ENCODE measurements at places on chromosomes 1 and 21. TPM values are rescaled to one million over a fixed set of nuclear protein-coding genes. Genes with fewer than 3 reads are reported as not detected.

DNA sequence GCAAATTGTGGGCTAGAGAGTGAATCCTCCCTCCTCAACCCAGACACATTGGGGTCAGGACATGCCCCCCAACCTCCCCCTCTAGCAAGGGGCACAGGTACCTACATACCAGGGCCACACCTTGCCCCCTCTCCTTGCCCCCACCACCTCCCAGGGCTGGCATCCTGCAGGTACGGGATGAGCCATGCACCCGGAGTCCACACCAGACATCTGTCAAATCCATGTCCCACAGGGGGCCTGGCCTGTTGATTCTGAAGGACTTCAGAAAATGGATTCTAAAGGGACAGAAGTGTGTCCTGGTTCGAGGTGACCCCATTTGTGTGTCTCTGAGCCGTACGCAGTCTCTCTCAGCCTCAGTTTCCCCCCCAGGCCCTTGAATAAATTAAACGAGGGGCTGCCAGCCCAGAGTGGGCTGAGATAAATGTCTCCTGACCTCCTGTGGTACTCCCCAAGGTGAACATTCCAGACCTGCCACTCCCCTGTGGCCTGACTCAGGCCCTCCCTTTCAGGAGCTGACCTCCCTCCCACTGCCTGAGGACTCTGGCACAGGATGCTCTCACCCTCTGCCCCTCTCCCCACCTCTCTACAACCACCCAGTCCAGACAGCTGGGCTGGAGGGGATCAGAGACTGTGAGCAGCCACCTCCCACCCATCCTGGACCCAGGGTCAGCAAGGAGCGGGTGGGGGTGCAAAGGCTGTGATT, 94.5 kb downstream of the EPHB2 start:
- no peak for DNase-seq

GRCh38 chr1:211386921-211387320, 60.3 kb downstream of the TRAF5 start:
- DNase-seq: no peak

The MOB3C gene
- 17.8 TPM for total RNA-seq

- no peak for DNase-seq
These were observed 145.9 kb upstream of the KAZN start for GRCh38 chr1:14452551-14452950.

The NFIA gene
- 0.63 TPM for total RNA-seq

GRCh38 chr1:229434641-229435051, 752 bp upstream of the ACTA1 start:
- DNase-seq: no peak

The ERMAP gene
- 3.5 TPM for total RNA-seq

DNA sequence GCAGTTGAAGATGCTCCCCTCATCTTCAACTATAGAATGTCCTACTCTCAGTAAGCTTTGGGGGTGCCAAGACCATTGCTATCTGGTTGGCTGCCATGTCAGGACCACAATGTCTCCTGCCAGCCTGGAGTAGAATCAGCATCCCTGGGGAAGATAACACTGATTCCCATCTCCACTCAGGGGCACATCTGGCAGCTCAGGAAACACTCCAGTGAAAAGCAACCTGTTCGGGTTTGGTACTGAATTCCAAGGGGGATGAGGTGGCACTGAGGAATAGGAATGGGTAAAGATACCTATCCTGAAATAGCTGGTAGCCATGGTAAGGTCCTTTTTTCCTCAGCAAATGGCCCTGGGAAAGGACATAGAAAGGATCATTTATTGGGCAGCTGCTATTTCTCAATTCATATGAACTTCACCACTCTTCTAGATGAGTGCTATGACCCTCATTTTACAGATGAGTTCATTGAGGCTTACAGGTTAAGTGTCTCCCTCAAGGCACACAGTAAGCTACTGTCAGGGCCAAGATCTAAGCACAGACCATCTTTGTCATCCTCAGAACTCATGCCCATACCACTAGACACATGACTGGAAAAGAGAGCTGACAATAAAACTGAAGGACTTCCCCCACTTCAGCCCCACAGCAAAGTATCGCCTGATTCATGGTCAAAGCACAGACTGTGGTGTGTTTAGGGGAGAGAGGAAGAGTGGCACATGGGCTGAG, 31.4 kb downstream of the AK2 start:
- DNase-seq: no peak

DNA sequence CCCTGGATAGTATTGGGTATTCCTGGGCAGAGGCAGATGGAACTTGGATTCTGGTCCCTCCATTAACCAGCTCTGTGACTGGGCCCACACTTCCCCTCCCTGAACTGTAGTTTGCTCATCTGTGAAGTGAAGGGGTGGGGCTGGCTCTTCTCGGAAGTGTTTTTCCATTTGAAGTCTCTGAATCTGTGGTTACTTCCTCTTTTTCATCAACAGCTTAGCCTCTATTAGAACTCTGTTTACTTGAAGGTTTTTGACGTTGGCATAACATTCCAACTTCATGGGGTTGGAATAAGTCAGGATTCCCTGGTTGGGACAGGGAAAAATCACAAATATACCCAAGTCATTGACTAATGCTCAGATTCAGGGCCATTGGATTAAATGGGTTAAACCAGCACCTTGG, 3.6 kb downstream of the KIAA0040 start:
- peak; percentile 89 for DNase-seq

The EFNA1 gene
- total RNA-seq: 0.24 TPM

GRCh38 chr21:25331286-25331685, 276.0 kb downstream of the MRPL39 start:
- DNase-seq: no peak

GRCh38 chr1:201739492-201740085, 89.4 kb upstream of the IPO9 start:
- peak; percentile 74 for DNase-seq

- peak; percentile 80 for DNase-seq
These were observed at the start of gene PTPRF for GRCh38 chr1:43530483-43531106. TSS of gene PTPRF (plus strand) at chr1:43530883. CDS start at chr1:43545076, 14,193 bp downstream.

The KRTAP7-1 gene
- total RNA-seq: not detected

The MYBPH gene
- total RNA-seq: not detected
